Panc1 (cell line): ENCODE measurements at places on chromosomes 4 and X. TPM values are rescaled to one million over a fixed set of nuclear protein-coding genes. Genes with fewer than 3 reads are reported as not detected.

GRCh38 chrX:71493111-71493613, 39.7 kb upstream of the OGT start:
- DNase-seq, result no peak

- no peak for DNase-seq
Observed at GRCh38 chr4:144304025-144304424, 163.5 kb upstream of the GYPA start.

GRCh38 chr4:84501721-84502267, 2.7 kb upstream of the NKX6-1 start:
- DNase-seq, result no peak

DNA sequence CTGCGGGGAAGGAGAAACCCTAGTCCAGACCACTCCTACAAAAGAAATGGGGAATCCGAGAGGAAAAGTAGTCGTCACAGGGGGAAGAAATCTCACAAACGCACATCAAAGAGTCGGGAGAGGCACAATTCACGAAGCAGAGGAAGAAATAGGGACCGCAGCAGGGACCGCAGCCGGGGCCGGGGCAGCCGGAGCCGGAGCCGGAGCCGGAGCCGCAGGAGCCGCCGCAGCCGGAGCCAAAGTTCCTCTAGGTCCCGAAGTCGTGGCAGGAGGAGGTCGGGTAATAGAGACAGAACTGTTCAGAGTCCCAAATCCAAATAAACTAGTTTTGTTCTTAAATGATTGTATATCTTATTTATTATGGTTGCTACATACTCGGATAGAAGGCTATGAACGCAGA, 31.7 kb downstream of the AP1S2 start:
- no peak for DNase-seq

GRCh38 chr4:7192252-7193029, at the start of gene SORCS2:
Gene SORCS2 (plus strand): TSS chr4:7192538.
- no peak for DNase-seq

GRCh38 chr4:48756689-48757220, 23.3 kb downstream of the FRYL start:
- DNase-seq, result no peak

DNA sequence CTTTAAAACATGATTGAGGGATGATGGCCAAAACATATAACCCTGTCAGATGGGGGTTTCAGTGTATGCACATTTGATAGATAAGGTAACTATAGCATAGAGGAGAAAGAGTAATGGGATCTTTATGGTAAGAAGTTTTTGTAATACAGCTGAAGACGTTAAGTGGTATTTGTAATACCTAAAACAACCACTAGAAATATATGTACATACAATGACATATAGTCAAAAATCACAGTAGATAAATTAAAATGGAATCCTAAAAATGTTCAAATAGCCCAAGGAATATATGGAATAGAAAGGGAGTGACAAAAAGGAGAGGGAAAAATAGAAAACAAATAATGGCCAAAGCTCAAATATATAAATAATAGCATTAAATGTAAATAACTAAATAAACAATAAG, 371.3 kb upstream of the FSTL5 start:
- DNase-seq, result no peak

Gene AFM
- total RNA-seq, result not detected

Gene PAGE4
- total RNA-seq, result not detected

GRCh38 chrX:80021621-80022020, 7.1 kb downstream of the TBX22 start:
- DNase-seq, result no peak

Gene SPANXN3
- total RNA-seq, result not detected

DNA sequence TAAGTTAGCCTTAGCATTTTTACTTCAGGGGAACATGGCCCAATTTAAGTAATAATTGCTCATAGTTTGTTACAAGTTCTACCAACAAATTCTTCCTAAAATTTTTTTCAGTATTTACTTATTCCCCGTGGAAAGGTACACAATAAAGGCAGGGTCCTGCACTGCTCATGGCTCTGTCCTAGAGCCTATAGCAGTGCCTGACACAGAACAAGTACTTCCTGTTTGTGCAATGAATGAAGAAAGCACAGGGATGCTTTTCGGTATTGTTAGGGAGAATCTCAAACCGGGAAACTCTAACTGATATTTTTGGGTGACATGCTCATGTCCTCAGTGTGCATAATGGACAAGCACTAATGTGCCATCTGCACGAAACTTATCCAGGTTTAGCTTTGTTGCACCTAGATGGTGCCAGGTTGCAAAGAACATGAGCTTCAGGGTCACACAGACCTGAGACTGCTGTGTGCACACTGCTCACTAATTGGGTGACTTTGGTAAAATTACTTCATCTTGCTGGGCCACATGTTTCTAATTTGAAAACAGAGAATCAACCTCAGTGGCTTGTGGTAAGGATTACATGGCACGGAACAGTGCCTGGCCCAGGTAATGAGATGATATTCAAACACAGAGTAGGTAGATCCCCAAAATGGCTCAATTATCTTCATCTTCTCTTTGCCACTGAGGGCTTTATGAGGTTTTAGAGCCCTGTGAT, 175.8 kb upstream of the NPY2R start:
- DNase-seq, result no peak

GRCh38 chr4:1747603-1747967, 26.3 kb downstream of the TACC3 start:
- DNase-seq, result no peak

- DNase-seq, result no peak
Observed at GRCh38 chr4:81498046-81498445, 26.3 kb upstream of the RASGEF1B start.

Gene ARHGAP36
- not detected for total RNA-seq

- DNase-seq, result no peak
Observed at GRCh38 chrX:133250184-133251100, 32.3 kb upstream of the TFDP3 start.

Gene LDOC1
- total RNA-seq, result not detected

- no peak for DNase-seq
Observed at GRCh38 chr4:149113804-149114430, 671.7 kb upstream of the NR3C2 start.
